8988T (cell line): ENCODE measurements at places on chromosomes 6 and 20.

DNA sequence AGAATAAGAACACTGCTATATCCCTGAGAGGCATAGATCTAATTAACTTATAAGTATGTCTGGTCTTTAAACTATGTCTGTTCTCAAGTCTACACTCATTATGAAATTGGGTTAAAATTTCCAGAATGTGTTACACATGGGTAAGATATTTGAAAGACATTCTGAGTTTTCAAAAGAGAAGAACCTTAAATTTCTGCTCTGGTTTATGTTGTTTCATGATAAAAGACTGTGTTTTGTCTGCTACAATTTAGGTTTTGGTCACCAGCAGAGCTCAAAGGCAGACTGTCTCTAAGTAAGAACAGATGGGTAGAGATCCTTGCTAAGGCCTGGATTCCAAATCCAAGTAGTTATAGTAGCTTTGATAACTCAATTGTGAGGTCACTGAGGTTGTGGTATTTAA is 6.0 kb downstream of the STMND1 start:
- no peak for DNase-seq

DNA sequence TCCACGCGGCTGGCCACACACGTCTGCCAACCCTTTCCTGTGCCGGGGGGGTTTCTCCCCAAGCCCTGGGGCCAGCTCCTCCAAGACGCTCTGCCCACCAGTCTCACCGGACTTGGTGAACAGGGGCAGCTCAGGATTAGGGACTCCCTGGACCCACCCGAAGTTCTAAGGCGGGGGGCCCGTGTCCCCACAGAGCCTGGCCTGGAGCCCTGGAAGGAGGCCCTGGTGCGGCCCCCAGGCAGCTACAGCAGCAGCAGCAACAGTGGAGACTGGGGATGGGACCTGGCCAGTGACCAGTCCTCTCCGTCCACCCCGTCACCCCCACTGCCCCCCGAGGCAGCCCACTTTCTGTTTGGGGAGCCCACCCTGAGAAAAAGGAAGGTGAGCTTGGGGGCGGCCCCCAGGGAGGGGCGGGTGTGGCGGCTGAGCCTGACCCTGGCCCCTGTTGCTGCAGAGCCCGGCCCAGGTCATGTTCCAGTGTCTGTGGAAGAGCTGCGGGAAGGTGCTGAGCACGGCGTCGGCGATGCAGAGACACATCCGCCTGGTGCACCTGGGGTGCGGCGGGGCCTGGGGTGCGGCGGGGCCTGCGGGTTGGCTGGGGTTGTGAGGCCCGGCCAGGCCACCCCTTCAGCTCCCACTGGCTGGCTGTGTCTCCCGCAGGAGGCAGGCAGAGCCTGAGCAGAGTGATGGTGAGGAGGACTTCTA is 2.3 kb downstream of the SLC2A4RG start:
- DNase-seq = peak; percentile 43

DNA sequence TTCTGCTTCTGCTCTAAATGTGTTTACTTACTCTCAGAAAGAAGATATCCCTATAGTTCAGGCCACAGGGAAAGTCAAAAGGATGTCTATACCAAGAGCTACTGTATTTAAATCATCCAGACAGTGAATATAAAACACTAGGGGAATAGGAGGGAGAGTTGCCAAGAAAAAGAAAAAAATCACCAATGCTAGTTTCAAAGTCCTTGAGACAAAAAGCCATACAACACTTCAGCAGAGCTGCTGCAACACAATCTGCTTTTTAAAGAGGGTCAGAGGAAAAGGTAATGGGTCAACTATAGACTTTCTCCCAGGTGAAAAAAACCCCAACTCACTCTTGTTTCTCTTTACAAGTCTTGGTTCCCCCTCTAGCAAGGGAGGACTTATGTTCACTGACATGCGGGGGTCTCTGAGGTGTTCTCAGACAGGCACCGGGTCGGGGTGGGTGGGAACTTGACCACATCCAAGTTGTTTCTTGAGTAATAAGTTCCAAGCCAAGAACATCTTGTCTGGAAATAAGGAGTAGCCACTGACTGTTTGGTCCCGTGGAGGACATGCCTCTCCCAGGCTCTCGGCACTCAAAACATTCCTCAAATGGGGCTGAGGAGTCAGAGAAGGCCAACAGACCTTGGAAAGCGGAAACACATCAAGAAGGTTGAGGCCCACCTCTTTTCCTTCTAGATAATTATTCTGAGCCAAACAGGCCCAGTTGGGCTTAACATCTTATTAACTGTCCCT is 47.7 kb downstream of the GJA10 start:
- DNase-seq = no peak

GRCh38 chr20:20369250-20370093 is 1.6 kb downstream of the INSM1 start:
- no peak for DNase-seq

DNA sequence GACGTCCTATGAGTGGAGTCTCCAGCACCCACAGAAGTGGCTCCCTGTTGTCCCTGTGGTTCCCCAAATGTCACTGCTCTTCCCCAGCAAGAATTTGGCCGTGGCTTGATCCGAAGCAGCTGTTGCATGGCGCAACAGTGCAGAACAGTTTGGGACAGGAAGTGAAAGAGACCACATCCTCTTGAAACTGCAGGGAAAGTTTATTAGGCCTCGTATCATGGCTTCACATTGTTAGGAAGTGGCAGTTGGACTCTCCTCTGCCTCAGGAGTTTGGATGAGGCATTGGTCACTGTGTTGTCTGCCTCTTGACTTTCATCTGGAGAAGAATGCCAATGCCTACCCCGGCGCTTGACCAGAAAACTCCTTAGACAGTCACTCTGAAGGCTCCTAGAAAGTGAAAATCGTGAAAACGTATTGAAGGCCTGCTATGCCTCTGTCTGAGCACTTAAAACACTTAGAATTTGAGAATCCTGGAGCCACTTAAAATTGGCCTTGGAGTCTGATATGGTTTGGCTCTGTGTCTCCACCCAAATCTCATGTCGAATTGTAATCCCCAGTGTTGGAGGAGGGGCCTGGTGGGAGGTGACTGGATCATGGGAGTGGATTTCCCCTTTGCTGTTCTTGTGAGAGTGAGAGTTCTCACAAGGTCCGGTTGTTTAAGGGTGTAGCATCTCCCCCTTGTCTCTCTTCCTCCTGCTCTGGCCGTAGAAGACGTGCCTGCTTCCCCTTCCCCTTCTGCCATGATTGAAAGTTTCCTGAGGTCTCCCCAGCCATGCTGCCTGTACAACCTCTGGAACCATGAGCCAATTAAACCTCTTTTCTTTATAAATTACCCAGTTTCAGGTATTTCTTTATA is 334.9 kb upstream of the JARID2 start:
- no peak for DNase-seq

GRCh38 chr6:165013701-165014100 is 295.7 kb downstream of the C6orf118 start:
- no peak for DNase-seq

GRCh38 chr6:140744659-140745320 is 1370.3 kb upstream of the CITED2 start:
- no peak for DNase-seq

GRCh38 chr6:136726837-136727557 is 65.3 kb downstream of the MAP3K5 start:
- DNase-seq = no peak
